ENCODE measurements at places on chromosomes 7 and 10. TPM values are rescaled to one million over a fixed set of nuclear protein-coding genes. Genes with fewer than 3 reads are reported as not detected.

Gene CYP2C18
- 0.29 TPM for total RNA-seq

Gene SPDYE16
- total RNA-seq: 0.53 TPM

Gene TYSND1
- 16.0 TPM for total RNA-seq

Gene TMEM178B
- total RNA-seq: 0.93 TPM

Gene TAS2R3
- 7.1 TPM for total RNA-seq

Gene ZCWPW1
- total RNA-seq: 2.0 TPM

Gene SPDYE8
- total RNA-seq: not detected

Gene NAT16
- not detected for total RNA-seq

Gene CPN1
- total RNA-seq: 2.2 TPM

Gene NRF1
- 25.5 TPM for total RNA-seq

Gene CRTAC1
- total RNA-seq: 14.3 TPM

Gene ANKRD2
- total RNA-seq: 1.6 TPM

Gene ITPRID1
- not detected for total RNA-seq

Gene NRP1
- 170 TPM for total RNA-seq

Gene ACSM6
- 0.12 TPM for total RNA-seq

Gene SFTPA1
- 0.88 TPM for total RNA-seq

Gene CRYGN
- total RNA-seq: 1.2 TPM

Gene MSMB
- not detected for total RNA-seq

Gene TUBAL3
- total RNA-seq: not detected

Gene FAM24B
- 5.8 TPM for total RNA-seq

Gene HOXA4
- total RNA-seq: 3.7 TPM

Gene ASB15
- total RNA-seq: 4.4 TPM

Gene EFCAB10
- not detected for total RNA-seq

Gene IL2RA
- total RNA-seq: 1.5 TPM

Gene PTPRN2
- 6.2 TPM for total RNA-seq

Gene ANKRD30A
- total RNA-seq: not detected

Gene CPA4
- total RNA-seq: 0.41 TPM

Gene ACTR3C
- total RNA-seq: 23.4 TPM

Gene CFTR
- 0.99 TPM for total RNA-seq

Gene TLX1
- not detected for total RNA-seq

Gene AGBL3
- total RNA-seq: 2.9 TPM

Gene RBP3
- not detected for total RNA-seq

Gene CYP3A7
- total RNA-seq: 0.35 TPM

Gene NACAD
- total RNA-seq: 5.3 TPM

Gene PDCD4
- total RNA-seq: 71.0 TPM

Gene MIOS
- 45.6 TPM for total RNA-seq

Gene NANOS1
- 1.9 TPM for total RNA-seq

Gene VAX1
- total RNA-seq: not detected

Gene MCM10
- total RNA-seq: 4.8 TPM

Gene DYDC2
- total RNA-seq: 0.99 TPM

Gene SPDYE5
- total RNA-seq: not detected

Gene C10orf67
- 1.8 TPM for total RNA-seq

Gene LRIT2
- not detected for total RNA-seq

Gene DOCK1
- 96.6 TPM for total RNA-seq

Gene LRRN3
- total RNA-seq: 3.7 TPM

Gene LAMB4
- 1.8 TPM for total RNA-seq

Gene RAB19
- 4.7 TPM for total RNA-seq

Gene STEAP1B
- 1.5 TPM for total RNA-seq

Gene ABCF2
- 22.3 TPM for total RNA-seq

Data from metanephros (tissue), 2 donors.